ENCODE measurements at places on chromosomes 1 and 21.

GRCh38 chr1:244394346-244394745 is 57.4 kb downstream of the ADSS2 start:
- DNase-seq, result no peak

DNA sequence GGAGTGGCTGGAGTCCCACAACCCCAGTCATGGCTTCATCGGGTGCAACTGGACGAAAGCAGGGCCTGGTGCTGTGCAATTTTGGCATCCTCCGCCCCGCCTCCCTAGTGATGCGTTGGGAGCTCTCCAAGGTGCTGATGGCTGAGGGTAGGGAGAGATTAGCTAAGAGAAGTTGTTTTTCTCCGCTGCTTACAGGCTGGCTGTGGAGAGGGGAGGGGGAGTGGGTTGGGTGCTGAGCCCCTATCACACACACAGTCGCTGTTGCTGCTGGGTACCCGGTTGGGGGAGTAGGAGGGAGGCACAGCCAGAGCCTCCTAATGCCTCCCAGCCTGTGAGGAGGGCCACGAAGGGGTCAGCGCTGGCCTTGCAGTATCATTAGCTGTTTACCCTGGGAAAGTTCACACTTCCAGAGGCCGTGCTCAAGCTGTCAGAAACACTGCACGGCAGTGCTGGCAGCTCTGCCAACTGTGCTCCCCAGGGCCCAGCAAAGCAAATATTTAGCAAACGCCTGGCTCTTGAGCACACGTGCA is 110.0 kb downstream of the GRIK3 start:
- DNase-seq, result peak; percentile 61

- DNase-seq, result peak; percentile 75
Observed at GRCh38 chr1:31762726-31763670, 1.1 kb downstream of the ADGRB2 start.

DNA sequence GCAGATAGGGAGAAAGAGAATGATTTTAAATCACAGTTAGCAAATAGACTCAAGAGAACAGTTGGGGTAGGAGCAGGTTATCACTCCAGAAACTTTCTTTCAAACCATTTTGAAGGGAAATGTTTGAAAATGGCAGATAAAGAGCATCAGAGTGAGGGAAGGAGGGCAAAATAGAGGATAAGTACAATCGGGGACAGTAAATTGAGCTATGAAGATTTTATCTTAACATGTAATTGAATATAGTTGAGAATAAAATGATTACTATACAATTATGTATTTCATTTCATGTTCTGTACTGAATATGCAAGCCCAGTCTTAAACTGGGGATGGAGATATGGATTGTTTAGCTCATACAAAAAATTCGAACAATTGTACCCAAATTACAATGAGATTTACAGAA is 54.0 kb downstream of the MAP10 start:
- no peak for DNase-seq

GRCh38 chr1:226051365-226051764 is 11.2 kb upstream of the H3-3A start:
- DNase-seq, result no peak

DNA sequence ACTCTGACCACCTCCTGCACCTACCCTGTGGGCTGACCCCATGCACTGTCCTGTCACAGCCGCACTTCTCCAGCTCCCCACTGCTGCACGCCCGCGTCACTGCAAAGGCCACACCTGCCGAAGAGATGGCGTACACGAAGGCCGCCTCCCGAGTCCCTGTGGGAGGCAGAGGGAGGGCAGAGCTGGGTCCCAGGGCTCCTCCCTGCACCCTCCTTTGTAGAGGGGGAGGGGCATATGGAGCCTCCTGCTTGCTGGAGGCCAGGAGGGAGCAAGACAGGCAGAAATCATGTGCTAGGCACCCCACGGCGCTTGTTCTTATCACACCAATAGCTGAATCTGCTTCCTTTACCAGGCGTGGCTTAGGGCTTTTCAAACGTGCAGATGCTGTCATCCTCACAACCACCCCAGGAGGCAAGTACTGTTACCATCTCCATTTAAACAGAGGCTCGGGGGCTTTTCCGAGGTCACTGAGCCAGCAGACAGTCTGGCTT is 21.4 kb downstream of the WNT4 start:
- DNase-seq, result no peak
